Brain pericyte (primary cell): ENCODE measurements at places on chromosomes 11 and 22.

- DNase-seq: no peak
Measured at GRCh38 chr22:20885017-20885556, 26.3 kb downstream of the SNAP29 start.

DNA sequence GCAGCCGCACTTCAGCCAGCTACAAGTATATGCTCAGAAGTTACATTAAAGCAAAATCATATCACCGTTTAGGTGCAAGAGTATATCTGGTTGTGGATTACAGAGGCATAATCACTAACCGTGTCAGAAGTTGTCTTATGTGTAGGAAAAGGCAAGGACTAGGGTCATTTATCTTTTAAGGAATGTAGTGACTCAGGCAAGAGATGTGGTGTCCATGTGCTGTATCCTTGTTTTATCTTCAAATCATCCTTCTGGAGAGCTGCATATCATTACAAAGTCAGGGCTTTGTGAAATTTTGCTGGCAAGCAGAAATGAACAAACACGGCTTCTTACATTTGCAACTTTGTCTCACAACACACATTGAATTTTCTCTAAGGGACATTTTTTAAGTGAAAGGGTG is 12.7 kb upstream of the CHORDC1 start:
- no peak for DNase-seq

GRCh38 chr11:464316-464715 is 14.2 kb downstream of the PTDSS2 start:
- DNase-seq: no peak

- no peak for DNase-seq
Measured at GRCh38 chr11:30196400-30197206, 34.2 kb upstream of the FSHB start.

DNA sequence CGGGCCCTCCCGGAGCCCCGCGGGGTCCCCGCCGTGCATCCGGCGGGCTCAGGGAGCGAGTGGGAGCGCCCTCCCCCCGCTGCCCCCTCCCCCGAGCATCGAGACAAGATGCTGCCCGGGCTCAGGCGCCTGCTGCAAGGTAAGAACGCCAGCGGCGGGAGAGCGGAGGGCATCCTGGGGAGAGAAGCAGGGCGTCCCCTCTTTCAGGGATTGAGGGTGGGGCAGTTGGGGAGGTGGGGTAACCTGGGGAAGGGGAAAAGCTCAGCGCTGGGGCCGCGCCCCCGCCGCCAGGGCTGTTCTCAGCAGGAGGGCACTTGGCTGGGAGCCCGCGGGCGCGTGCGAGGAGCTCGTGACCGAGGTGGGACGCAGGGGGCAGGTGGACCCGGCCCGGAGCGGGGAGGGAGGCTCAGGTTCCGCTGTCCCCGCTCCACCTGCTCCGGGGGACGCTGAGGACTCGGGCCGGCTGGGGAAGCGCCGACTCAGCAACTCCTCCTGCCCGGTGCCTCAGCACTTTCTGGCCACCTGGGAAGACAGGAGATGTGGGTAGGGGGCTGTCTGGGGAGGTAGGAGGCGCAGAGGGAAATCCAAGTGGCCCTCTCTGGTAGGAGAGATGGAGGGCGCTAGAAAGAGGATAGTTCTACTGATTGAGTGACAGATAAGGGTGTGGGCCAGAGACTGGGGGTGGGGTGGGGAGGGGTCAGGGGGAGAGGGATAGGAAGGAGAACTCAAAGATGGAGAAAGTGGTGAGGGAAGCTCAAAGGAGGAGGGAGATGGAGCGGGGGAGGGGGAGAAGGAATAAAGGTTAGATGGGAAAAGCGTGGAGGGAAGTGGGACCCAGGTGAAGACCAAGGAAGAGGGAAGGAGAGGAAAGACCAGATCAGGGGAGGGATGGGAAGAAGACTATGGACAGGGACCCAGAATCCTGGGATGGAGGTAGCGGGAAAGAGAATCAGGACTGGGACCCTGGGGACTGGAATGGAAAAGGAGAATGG is 726 bp downstream of the RTN4RL2 start:
- no peak for DNase-seq

GRCh38 chr11:30608534-30608933 is 22.4 kb upstream of the MPPED2 start:
- DNase-seq: no peak

DNA sequence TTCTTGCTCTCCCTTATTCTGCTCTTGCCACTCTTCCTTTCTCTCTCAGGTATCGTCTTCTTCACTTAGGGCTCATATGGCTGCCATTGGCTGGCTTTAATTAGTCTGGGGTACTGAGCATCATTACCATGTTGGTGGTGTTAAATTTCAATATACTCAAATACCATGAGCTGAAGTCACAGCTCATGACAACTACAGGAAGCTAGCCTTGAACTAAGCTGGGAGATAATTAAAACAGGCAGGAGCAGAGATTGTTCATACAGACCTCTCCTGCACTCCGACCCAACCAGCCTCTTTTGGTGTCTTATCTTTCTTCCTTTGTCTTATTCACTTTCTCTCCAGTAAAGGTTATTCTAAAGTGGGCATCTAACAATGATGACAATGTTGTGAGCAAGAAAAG is 130.9 kb upstream of the BLID start:
- no peak for DNase-seq

DNA sequence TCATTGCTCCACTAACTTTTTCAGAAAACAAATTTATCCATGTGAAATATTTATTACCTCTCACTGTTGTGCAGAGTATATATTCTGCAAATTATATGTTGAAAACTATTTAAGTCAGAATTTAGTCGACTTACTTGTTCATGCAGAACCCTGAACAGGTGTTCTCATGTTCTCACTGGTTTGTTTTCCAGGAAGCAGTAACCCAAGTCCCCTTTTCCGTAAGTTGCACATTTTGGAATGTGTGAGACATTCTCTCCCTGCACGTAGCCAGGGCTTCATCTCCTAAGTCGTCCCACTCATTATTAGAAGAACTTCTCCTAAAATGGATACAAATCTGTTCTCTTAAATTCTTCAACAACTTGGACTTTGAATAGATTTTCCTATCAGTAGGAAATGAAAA is 524.9 kb downstream of the CNTN5 start:
- DNase-seq: no peak

- no peak for DNase-seq
Measured at GRCh38 chr11:8333376-8333775, 69.7 kb upstream of the LMO1 start.

- no peak for DNase-seq
Measured at GRCh38 chr22:43667656-43668055, 144.4 kb downstream of the EFCAB6 start.

DNA sequence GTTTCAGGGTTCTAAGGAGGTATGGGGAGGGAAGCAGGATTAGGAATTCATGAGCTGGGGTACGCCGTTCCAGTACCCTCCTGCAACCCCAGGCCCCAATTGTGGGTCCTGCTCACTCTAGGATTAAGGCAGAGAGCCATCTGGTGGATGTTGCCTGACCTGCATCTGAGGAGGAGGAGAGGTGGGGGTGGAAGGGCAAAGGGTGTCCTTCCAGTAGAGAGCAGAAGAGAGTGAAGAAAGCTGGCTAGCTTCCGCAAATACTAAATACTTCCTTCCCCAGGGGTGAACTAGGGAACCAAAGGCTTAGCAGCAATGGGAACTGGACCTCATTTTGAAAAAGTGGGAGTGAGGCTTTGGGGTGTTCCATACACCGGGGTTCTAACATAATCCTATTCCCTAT is 10.6 kb downstream of the LRRC51 start:
- no peak for DNase-seq

GRCh38 chr11:65217441-65218423 is 36.0 kb downstream of the CAPN1 start:
- no peak for DNase-seq

GRCh38 chr11:2580571-2581001 is 119.2 kb downstream of the KCNQ1OT1 start:
- no peak for DNase-seq

GRCh38 chr11:105793092-105793491 is 183.2 kb downstream of the GRIA4 start:
- DNase-seq: no peak

DNA sequence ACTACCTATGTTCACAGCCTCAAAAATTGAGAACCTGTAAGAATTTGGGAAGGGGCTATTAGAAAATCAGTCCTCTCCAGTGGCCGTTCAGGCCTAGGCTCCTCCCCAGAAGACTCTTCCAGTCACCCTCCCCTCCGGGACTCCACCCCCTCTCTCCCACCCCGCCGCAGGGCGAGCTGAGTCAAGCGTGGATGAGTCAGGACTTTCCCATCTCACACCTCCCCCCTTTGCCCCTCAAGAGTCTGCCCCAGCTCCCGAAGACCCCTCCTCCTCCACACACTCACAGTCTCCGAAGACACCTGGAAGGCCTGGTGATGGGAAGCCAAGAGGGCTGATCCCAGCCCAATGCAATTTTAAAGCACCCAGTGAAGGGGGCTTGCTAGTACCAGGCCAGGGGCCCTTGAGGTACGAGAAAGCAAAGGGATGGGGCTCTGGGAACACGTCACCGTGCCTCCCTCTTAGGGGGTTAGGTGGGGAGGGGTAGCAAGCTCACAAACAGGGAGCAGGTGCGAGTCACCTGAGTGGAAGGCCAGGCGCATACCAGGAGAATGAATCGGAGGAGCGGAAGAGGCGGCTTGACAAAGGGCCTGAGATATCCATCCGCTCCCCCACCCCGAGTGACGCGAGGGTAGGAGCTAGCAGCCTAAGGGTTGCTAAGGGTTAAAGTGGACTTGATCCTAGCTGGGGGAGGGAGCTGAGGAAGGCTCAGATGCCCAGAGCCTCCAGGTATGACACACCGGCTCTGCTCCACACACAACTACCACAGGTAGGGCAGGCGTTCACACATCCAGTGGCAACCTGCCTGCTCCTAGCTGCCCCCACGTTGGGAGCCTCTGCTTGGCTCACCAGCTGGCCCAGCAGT is 13.6 kb downstream of the BCL9L start:
- DNase-seq: no peak

DNA sequence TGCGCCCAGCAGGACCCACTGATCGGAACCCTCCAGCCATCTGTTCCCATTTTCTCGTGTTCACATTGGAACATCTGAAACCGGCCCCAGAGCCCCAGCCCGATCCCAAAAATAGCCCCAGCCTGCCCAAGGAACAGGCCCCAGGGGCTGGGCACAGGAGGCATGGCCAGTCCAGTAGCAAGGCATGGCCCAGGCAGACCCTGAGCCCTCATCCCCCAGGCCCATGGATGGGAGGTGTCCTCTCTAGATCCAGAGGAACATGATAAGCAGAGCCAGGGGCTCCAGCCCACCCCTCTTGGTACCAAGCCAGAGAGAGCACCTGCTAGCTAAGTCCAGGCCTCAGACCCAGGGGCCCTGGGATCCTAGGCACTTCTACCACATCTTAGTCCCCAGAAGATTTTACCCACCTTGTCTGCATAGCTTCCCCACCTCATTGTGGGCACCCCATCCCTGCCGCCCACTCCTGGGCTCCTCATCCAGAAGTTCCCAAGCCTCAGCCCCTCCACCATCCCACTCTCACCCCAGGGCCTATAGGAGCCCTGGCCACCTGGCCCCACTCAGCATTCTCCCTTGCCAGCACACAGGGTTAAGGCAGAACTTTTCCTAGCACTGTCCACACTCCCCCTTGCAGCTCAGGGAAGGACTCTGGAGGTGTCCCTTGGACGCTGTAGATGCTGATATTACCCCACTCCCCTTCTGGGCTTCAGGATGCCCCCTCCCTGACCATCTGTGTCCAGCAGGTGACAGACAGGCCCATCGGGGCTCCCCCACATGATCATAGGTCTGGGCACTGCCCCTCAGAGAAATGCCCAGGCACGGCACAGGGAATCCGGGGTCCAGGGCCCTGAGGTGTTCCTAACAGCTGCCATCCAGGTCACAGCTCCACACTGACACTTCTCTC is 9.5 kb downstream of the BCL9L start:
- DNase-seq: no peak

GRCh38 chr11:97732011-97732632 is 1288.6 kb upstream of the CNTN5 start:
- DNase-seq: no peak

- no peak for DNase-seq
Measured at GRCh38 chr11:1899090-1899489, 7.4 kb upstream of the PRR33 start.

DNA sequence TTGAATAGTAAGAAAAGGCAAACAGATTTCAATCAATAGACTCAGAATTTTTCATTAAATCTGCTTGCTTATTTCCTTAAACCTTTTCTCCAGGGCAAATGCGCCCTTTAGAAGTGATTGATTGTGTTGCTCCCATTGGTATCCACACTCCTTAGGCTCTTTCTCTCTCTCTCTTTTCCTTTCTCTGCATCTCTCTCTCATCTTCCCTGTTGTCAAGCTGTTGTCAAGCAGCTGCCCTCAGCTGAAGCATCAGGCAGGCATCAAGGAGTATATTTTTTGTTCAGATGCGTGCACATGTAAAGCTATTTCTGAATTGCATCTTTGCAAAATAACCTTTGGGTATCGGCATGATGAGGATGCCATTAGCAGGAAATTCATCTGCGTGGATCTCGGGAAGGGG is 107.2 kb upstream of the PLET1 start:
- no peak for DNase-seq

GRCh38 chr22:46001426-46002106 is 24.6 kb upstream of the WNT7B start:
- no peak for DNase-seq

DNA sequence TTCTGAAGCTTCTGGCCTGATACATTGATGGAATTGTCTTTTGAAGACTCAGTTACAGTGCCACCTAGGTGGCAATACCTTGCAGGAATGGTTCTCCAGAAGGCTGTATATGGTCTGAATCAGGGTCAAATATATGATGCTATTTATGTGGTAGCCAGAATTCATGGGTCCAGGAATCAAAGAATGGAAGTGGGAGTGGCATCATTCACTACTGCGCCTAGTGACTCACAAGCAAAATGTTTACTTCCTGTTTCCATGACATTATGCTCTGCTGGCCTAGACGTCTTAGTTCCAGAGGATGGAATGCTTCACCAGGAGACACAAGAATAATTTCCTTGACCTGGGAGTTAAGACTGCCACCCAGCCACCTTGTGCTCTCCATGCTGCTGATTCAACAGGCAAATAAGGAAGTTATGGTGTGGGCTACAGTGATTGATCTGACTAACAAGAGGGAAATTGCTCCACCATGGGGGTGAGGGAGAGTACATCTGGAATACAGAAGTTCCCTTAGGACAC is 491.8 kb downstream of the ETS1 start:
- DNase-seq: no peak

- DNase-seq: no peak
Measured at GRCh38 chr11:64718780-64719124, 4.2 kb downstream of the NRXN2 start.

DNA sequence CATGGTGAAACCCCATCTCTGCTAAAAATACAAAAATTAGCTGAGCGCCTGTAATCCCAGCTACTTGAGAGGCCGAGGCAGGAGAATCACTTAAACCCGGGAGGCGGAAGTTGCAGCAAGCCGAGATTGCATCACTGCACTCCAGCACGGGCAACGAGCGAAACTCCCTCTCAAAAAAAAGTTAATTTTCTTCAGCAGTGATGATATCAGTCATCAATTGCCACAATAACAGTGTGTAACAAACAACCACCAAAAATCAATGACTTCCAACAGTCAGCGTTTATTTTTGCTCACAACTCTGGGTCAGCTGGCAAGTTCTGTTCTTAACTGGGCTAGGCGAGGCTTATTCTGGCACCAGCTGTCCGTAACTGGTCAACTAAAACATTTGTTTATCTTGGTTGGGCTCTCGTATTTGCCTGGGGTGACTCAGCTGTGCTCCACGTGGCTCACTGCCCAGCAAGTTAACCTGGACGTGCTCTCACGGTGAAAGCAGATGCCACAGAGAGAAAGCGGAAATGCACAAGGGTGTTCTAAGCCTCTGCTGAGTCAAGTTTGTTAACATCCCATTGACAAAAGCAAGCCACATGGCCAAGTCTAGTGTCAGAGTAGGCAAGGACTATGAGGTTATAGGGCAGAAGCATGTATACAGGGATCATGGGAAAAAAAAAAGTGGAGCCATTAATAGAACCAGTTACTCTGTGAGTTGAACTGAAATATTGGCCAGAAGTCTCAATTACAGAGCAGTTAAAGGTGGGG is 52.1 kb downstream of the LHFPL7 start:
- DNase-seq: peak; percentile 95
